Smooth muscle cell of the umbilical artery (primary cell): ENCODE measurements at places on chromosomes 3 and 15. TPM values are rescaled to one million over a fixed set of nuclear protein-coding genes. Genes with fewer than 3 reads are reported as not detected.

CRTAP gene
- 236 and 284 TPM in 2 replicates for total RNA-seq

TRIM71 gene
- not detected in 2 replicates for total RNA-seq

THAP10 gene
- 0.89 and 2.4 TPM in 2 replicates for total RNA-seq

C3orf80 gene
- total RNA-seq = 3.6 and 7.1 TPM in 2 replicates

CPNE4 gene
- total RNA-seq = not detected in 2 replicates

OTOL1 gene
- total RNA-seq = not detected in 2 replicates

PLCH1 gene
- total RNA-seq = 0.09 and 0.59 TPM in 2 replicates

SCN11A gene
- total RNA-seq = not detected in 2 replicates

GREM1 gene
- total RNA-seq = 41.6 and 185 TPM in 2 replicates

RLBP1 gene
- total RNA-seq = not detected in 2 replicates

CFAP20DC gene
- total RNA-seq = 1.8 and 2.7 TPM in 2 replicates

FGF7 gene
- total RNA-seq = 41.8 and 342 TPM in 2 replicates

WNT7A gene
- total RNA-seq = not detected in 2 replicates

GOLGA8Q gene
- 1.8 and 3.5 TPM in 2 replicates for total RNA-seq

CHRNA7 gene
- total RNA-seq = 0.05 TPM in 1 of 2 replicates, not detected in the other

HTR3E gene
- total RNA-seq = not detected in 2 replicates

CCDC9B gene
- 37.7 and 94.3 TPM in 2 replicates for total RNA-seq

MYRIP gene
- 0.05 TPM in 1 of 2 replicates, not detected in the other for total RNA-seq

CCR4 gene
- total RNA-seq = under 0.01 TPM in 1 of 2 replicates, not detected in the other

TMEM44 gene
- total RNA-seq = 17.2 and 27.5 TPM in 2 replicates

CPN2 gene
- not detected in 2 replicates for total RNA-seq

ZIC1 gene
- total RNA-seq = not detected in 2 replicates

CPA3 gene
- not detected in 2 replicates for total RNA-seq

TPRG1 gene
- 0.30 and 1.3 TPM in 2 replicates for total RNA-seq

EFCAB12 gene
- total RNA-seq = 0.05 TPM in 1 of 2 replicates, not detected in the other

OR5H14 gene
- total RNA-seq = not detected in 2 replicates

LRRC2 gene
- total RNA-seq = under 0.01 and 0.23 TPM in 2 replicates

PLIN1 gene
- total RNA-seq = 0.18 and 0.30 TPM in 2 replicates

SLC2A2 gene
- not detected in 2 replicates for total RNA-seq

MESP2 gene
- 0.09 and 0.30 TPM in 2 replicates for total RNA-seq

CCR1 gene
- not detected in 2 replicates for total RNA-seq

GOLGA8T gene
- not detected in 2 replicates for total RNA-seq

CISH gene
- 0.30 and 0.51 TPM in 2 replicates for total RNA-seq

SPPL2A gene
- 62.1 and 94.4 TPM in 2 replicates for total RNA-seq

FILIP1L gene
- total RNA-seq = 20.7 and 41.9 TPM in 2 replicates

CFAP91 gene
- 1.8 TPM in 1 of 2 replicates, not detected in the other for total RNA-seq

PRR20G gene
- not detected in 2 replicates for total RNA-seq

FBXO45 gene
- total RNA-seq = 11.9 and 15.5 TPM in 2 replicates

CMTM8 gene
- not detected in 2 replicates for total RNA-seq

PRTG gene
- 1.2 and 1.3 TPM in 2 replicates for total RNA-seq

IL5RA gene
- not detected in 2 replicates for total RNA-seq
